ENCODE measurements at places on chromosomes 5 and 9.

- DNase-seq = no peak
These were observed 452.7 kb upstream of the DAB2 start for GRCh38 chr5:39877479-39877878.

GRCh38 chr5:76372323-76373054 lies 30.6 kb upstream of the IQGAP2 start:
- no peak for DNase-seq

GRCh38 chr5:168467755-168468330 lies 18.4 kb upstream of the RARS1 start:
- DNase-seq = no peak

GRCh38 chr9:372128-372527 lies 157.5 kb downstream of the DOCK8 start:
- DNase-seq = no peak

- no peak for DNase-seq
These were observed 28.8 kb downstream of the LPCAT1 start for GRCh38 chr5:1494780-1495524.

- DNase-seq = peak; percentile 42
These were observed 80.2 kb upstream of the DMRT1 start for GRCh38 chr9:761176-761792.

GRCh38 chr9:76927540-76928240 lies 21.8 kb upstream of the PRUNE2 start:
- no peak for DNase-seq

- DNase-seq = no peak
These were observed 90.9 kb downstream of the SV2C start for GRCh38 chr5:76174101-76174500.

- no peak for DNase-seq
These were observed 31.1 kb downstream of the TRIO start for GRCh38 chr5:14174230-14174636.

Data from NCI-H2029 (cell line).